NCI-H187 treated with DMSO at 0.1 percent for 48 hours (cell line): ENCODE measurements at places on chromosomes 1 and 21.

DNA sequence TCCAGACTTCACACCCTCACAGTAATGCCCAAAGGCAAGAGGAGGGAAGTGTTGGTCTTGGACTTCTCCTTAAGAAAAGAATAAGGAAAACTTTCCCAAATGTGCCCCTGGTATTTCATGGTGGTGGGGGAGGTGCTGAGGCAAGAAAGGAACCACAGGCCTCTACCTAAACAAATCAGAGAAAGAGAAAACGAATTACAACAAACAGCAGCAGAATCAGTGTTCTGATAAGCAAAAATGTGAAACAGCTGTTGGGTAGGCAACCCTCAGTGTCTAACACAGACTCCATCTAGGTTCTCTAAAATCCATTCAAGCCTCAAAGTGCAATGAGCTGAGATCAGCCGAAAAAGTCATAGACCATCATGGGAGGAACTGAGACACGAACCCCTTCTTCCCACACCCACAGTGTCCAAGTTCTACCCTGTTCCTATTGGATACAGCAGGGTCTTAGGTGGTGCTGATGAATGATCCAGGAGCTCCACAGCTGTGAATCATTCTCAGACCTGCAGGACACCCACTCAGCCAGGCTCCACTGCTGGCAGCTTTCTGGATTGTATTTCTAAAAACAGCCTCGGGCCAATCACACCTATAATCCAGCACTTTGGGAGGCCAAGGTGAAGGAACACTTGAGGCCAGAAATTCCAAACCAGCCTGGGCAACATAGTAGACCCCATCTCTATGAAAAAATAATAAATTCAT lies 149.1 kb downstream of the PLPP3 start:
- DNase-seq = no peak

DNA sequence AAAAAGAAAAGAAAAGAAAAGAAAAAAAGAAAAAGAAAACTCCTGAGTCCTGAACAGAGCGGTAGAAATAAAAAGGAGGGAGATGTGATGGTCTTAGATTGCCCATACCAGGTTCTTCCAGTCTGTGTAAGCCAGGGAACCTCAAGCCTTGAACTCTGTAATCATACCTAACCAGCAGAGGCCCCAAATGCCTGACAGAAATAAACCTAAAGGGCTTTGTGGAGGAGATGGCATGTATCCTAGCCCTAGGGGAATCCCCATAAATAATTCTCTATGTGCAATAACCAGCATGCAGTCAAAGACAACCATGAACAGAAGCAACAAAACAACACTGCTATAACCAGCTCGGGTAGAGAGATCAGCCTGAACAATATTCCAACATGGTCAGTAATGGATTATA lies 40.4 kb downstream of the USP48 start:
- DNase-seq = no peak

- DNase-seq = no peak
These were observed 67.5 kb downstream of the NVL start for GRCh38 chr1:224262373-224263054.

GRCh38 chr21:46314441-46315020 lies 9.1 kb downstream of the C21orf58 start:
- no peak for DNase-seq

GRCh38 chr1:26689504-26689903 lies 6.3 kb upstream of the ARID1A start:
- DNase-seq = no peak

DNA sequence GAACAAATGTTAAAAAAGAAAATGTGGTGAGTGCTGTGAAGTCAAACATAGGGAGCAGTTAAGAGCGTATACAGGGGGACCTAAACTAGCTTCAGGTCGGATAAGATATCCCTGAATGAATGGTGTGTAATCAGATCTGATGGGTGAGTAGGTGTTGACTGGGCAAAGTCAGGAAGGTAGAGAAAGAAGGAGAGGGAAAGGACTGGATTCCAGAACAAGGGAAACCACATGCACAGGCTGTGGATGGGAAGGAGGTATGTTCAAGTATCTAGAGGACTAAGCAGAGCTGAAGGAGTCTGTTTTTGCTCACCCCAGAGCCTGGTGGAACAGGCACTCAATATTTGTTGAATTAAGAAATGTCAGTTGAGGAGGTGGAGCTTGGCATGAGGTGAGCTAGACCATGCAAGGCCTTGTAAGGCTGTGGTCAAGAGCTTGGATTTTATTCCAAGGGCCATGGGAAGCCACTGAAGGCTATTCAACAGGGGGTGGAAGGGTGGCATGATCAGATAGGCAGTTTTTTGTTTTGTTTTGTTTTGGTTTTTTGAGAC lies 27.4 kb downstream of the MAP7D1 start:
- no peak for DNase-seq

- DNase-seq = no peak
These were observed 80.6 kb upstream of the C1orf105 start for GRCh38 chr1:172339842-172340241.

GRCh38 chr1:26874896-26875295 lies 11.9 kb downstream of the SFN start:
- DNase-seq = no peak

DNA sequence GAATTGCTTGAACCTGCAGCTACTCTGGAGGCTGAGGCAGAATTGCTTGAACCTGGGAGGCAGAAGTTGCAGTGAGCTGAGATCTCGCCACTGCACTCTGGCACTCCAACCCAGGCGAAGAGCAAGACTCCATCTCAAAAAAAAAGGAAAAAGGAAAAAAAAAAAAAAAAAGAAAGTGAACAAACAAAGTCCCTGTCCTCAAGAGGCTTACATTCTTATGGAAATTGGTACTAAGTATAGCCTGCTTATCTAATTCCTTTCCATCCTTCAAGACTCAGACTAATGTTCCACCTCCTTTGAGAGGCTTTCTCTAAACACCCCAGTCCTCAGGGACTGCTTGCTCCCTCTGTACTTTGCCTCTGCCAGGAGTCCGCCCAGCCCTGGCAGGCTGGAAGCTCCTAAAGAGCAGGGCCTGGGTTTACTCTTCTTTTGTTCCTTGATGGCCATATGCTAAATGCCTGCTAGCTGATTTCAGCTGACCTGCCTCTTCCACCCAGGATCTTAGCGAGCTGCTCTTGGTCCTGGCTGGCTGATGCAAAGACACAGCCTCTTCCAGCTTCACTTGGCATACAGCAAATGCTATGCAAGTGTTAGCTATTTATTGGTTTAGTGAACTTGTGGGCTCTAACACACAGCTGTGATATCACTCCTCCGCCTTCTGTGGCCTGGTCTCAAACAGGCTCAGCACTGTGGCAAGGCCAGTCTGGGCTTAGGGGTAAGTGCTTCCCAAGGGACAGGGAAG lies 9.8 kb downstream of the SLC9A1 start:
- DNase-seq = no peak

- no peak for DNase-seq
These were observed 54.4 kb downstream of the PRSS38 start for GRCh38 chr1:227869851-227870305.

- no peak for DNase-seq
These were observed 10.2 kb upstream of the HENMT1 start for GRCh38 chr1:108671143-108671542.

- no peak for DNase-seq
These were observed 117.0 kb downstream of the ST6GALNAC3 start for GRCh38 chr1:76191561-76191960.

GRCh38 chr21:45727390-45727789 lies 83.9 kb downstream of the PCBP3 start:
- no peak for DNase-seq

DNA sequence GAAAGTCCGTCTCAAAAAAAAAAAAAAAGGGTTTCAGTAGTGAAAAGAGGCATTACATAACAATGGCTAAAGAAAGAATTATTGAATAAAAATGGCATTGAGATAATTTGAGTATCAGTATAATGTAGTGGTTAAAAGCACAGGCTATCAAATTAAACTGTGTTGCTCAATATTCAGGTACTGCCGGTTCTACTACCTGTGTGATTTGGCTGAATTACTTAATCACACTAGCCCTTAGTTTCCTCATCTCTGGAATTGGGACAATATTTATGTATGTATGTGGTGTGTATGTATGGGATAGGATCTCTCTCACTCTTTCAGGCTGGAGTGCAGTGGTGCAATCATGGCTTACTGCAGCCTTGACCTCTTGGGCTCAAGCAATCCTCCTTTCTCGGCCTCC lies 56.1 kb upstream of the TEKT2 start:
- DNase-seq = no peak

DNA sequence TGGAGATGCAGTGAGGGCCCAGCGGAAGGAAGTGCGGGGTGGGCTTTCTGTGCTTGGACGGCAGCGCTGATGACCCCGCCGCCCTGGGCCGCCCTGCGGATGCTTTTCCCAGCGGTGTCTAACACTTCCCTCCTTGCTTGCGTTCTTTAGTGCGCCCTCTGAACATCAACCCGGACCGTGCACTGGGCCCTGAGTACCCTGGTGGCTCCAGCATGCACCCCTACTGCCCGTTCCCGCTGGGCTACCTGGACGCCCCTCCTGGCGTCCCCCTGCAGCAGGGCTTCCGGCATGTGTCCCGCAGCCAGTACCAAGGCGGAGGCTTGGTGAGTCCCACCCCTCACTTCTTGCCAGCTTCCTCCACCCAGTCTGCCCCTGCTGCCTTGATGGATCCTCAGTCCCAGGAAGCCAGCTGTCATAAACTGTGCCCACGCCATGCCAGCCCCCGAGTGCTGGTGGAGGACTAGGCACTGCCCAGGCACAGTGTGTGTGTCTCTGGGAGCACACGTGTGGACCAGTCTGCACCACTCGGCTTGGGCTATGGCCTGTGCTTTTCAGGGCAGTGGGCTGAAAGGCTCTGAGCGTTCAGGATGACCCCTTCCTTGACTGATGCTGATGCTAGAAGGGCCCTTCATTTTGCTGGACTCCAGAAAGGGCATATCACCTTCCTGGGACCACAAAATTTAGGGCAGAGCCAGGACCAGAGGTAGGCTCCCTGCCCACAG lies 2.3 kb downstream of the DMRTB1 start:
- no peak for DNase-seq

GRCh38 chr1:154471304-154471703 lies 30.7 kb upstream of the TDRD10 start:
- DNase-seq = no peak

DNA sequence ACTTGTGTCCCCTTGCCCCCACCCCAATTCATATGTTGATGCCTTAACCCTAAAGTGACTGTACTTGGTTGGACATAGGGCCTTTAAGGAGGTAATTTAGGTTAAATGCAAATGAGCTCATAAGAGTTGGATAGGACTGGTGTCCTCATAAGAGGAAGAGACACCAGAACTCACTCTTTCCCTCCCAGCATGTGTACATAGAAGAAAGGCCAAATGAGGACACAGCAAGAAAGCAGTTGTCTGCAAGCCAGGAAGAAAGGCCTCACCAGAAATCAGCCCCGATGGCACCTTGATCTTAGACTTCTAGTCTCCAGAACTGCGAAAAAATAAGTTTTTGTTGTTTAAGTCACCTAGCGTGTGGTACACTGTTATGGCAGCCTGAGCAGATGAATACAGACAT lies 45.5 kb downstream of the RAB3GAP2 start:
- no peak for DNase-seq

DNA sequence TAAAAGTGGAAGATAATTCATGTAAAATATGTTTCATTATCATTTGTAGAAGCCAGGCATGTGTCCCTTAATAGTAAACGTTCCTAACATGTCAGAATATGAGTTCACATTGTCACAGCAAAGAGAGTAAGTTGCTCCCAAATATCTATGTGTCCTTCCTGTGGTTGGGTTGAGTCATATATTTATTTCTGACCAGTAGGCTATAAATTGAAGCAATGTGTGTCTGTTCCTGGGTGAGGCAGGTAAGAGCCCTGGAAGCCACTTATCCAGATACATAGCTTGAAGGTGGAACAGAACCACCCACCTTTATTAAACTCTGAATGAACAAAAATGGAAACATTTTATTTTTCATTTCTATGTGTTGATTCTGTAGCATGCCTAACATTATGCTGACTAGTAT lies 2251.6 kb downstream of the NCAM2 start:
- DNase-seq = no peak

DNA sequence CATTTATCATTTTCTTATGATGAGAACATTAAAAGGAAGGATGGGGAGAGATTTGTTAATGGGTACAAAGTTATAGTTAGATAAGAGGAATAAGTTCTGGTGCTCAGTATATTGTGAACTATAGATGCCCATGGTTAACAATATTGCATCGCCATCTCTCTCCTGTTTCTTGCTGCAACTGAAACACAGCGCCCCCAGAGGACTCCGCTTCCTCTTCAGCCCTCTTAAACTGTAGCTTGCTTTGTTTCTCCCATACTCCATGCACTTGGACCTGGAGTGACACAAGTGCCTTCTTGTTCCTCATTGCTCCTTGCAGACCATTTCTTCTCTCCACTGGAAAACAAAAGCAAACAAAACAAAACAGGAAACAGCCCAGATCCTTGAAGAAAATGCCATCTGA lies 70.1 kb upstream of the NTPCR start:
- no peak for DNase-seq

DNA sequence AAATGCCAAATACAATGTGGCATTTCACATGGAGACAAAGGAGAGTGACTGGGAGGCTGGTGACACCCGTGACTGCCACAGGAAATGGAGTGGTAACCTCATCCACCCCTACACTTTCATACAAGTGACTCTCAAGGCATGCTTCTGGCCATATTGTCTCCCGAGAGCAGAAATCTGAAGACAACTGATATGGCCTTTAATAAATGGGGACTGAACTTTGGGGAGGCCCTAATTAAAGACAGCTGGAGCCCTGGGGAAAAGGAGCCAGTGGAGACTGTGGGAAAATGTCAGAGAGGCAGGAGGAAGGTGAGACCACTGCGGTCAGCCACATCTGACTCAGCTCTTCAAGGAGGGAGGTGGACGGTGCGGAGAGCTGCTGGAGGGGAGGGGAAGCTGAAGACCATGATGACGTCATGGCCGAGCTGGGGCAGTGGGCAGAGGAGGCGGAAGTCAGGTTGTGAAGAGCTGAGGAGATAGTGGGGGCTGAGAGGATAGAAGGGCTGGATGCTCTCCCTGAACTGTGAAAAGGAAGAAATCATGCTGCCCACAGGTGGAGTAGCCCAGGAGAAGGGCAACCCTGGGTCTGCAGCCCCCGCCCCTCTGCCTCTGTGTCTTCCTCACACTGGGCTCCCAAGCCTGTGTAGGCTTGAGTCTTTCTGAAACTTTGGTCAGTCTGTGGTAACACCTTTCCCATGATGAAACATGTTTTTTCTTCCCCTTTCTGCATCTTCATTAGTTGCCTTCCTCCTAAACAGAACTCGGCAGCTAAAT lies 14.0 kb upstream of the NCF2 start:
- DNase-seq = no peak

DNA sequence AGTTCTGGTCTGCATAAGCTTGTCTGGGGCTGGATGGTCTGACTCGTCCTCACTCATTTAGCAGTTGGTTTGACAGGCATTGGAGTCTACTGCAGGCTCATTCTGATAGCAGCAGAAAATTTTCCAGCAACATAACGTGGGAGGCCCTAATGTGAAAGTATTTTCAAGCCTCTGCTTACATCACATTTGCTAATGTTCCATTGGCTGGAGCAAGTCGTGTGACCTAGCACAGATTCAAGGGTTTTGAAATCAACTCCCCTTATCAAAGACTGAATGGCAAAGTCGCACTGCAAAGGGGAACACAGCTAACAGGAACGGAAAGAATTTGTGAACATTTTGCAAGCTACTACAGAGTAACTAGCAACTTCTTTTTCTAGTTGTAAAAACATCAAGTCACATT lies 2.3 kb upstream of the USH2A start:
- no peak for DNase-seq
